ENCODE measurements at places on chromosomes 6 and 20.

DNA sequence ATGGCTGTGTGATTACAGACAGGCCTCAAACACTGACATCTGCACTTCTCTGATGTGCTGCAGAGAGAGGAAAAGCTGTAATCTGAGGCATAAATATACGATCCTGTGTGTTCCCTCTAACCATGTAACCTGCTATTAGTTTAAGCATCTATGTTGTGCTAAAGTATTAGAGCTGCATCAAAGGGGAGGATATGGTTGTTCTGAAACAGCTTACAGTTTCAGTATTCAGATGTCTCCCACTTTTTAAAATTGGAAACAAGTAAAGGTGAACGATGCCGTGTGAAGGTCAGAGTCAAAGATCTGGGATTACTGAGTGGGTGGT lies 7.6 kb downstream of the PLEKHG1 start:
- DNase-seq = no peak

DNA sequence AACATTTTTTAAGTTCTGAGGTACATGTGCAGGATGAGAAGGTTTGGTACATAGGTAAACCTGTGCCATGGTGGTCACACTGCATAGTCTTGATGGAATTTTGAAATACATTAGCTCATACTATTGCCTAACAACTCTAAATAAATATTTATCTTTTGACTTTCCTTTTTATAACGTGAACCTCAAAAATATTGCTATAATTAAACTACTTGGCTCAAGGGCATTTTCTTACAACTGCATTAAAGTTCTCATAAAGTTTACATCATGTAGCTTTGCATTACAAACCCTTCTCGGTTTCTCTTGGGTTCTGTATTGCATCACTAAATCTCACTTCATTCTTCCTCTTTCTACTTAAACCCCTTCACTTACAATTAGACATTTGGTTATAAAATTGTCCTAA lies 636.0 kb upstream of the PTCHD4 start:
- DNase-seq = no peak

DNA sequence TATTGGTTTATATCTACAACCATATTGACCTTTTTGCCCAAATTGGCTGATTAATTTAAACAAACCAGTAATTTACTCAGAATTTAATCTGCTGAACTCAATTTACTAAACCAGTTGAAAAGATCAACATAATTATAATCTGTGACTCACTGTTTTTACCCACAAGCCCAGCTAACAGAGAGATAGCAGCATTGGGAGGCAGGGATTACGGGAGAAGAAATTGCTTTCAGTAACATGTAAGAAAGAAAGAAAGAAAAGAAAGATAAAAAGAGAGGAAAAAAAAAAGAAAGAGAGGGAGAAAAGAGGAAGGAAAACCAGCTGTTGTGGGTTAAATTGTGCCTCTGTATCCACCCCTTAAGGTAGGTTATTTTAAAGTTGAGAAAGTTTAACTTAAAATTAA lies 13.3 kb upstream of the RHAG start:
- DNase-seq = no peak

- no peak for DNase-seq
Measured at GRCh38 chr6:117947234-117947633, 40.2 kb downstream of the SLC35F1 start.

DNA sequence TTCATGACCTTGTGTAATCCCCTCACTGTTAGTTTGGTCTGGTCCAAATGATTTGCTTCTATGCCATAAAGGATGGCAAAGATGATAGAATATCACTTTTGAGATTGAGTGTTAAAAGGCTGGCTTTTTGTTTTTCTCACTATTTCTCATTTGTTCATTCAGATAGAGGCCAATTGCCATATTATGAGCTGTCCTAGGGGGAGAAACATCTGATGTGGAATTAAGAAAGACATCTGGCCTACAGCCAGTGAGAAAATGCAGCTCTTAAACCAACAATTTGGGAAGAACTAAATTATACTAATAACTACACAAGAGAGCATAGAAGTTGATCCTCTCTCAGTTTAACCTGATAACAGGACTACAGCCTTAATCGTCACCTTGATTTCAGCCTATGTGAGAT lies 1668.6 kb downstream of the GRIK2 start:
- no peak for DNase-seq

- no peak for DNase-seq
Measured at GRCh38 chr6:52760105-52760765, 3.0 kb downstream of the GSTA2 start.

- DNase-seq = no peak
Measured at GRCh38 chr6:169186496-169187169, 67.0 kb downstream of the THBS2 start.

GRCh38 chr6:122947355-122947754 lies 48.7 kb upstream of the CLVS2 start:
- DNase-seq = no peak

GRCh38 chr6:137389150-137389704 lies 105.0 kb downstream of the OLIG3 start:
- no peak for DNase-seq

GRCh38 chr6:82521369-82521768 lies 157.8 kb downstream of the TPBG start:
- no peak for DNase-seq

DNA sequence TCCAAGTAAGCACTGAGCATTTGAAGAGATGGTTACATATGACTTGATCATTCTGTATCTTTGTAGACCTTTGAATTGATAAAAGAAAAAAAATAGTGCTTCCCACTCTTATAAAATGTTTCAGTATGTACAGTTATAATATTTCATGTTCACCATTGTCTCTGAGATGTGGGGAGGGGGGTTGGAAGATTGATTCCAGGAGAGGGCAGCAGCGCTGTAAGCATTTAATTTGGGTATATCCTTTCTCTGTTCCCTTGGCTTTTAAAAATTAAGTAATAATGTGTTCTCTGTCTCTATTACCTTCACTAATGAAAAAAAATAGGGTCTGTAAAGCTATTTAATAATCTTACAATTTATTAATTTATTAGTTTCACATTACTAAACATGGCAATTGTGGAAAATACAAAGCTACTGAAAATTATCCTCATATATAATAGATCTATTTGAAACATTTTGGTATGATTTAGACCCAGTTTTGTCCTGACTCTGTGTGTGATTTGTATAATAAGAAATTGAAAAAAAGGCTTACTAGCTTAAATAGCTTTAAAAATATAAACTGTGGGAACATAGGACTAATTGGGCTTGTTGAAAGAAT lies 341.2 kb downstream of the CDKAL1 start:
- peak; percentile 64 for DNase-seq

DNA sequence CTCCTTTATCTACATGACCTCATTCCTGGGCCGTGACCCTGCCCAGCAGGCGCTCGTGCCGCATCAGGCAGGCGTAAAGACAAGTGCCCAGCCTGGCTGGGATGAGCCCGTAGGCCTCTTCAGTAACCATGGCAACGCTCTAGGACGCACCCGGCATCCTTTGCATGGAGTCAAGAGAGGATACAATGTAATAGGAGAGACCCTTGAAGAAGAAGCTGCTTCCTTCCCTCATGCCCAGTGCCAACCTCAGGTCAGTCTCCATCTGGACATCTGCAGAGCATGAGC lies 5.0 kb upstream of the LSM14B start:
- DNase-seq = no peak

DNA sequence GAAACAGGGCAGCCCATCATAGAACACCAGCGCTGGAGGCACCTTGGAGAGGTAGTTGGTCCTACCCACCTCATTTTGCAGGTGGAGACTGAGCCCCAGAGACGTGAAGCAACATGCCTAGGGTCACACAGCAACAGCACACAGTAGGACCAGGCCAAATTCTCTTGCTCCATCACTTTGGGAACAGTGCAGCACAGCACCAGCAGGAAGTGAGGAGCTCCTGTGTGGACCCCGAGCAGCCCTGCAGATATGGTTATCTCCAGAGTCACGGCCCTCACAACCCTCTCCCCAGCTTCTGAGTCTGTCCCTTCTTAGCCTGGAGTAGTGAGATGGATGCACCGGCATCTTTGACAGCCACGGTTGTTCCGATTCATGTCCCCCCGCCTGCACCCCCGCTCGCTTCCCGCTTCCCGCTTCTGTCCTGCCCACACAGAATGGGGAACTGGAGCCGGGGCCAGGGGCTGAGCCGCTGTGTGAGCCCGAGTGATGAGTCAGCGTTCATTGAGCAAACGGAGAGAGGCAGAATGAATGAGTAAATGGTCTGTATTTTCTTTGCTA lies 72.6 kb upstream of the DUSP22 start:
- no peak for DNase-seq

Measured in NCI-H526 treated with DMSO at 0.1 percent for 48 hours (cell line).